ENCODE measurements at places on chromosomes 16 and 17. TPM values are rescaled to one million over a fixed set of nuclear protein-coding genes. Genes with fewer than 3 reads are reported as not detected.

DNA sequence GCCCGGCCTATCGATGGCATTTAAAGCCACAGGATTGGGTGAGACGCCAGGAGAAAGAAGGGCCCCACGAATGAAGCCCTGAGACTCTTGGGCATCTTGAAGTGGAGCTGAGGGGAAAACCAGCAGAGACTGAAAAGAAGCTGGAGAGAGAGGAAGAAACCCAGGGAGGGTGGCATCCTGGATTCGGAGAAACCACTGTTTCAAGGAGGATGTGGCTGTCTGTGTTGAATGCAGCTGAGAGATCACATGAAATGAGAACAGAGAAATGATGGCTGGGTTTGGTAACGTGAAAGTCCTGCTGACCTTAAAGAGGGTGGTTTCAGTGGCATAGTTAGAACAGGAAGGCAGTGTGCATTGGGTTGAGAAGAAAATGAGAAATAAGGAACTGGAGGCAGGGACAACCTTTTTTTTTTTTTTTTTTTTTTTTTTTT, 3.8 kb downstream of the TNFSF12 start:
- DNase-seq = no peak

DNA sequence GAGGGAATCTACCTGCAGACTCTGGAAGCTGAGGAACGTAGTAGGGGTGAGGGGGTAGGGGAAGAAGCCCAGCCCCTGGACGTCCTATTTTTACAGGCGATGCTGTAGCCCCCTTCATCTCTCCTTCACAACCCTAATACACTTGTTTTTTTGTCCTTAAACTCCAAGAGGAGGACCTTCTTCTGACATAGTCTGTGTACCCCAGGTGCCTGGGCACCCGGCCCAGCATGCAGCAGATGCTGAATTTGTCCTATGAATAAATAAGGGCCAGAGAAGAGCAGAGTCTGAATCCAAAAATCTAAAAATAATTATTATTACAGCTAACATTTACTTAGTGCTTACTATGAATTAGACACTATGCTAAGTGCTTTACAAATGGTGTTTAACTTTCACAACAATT, 5.1 kb downstream of the KIF18B start:
- no peak for DNase-seq

DNA sequence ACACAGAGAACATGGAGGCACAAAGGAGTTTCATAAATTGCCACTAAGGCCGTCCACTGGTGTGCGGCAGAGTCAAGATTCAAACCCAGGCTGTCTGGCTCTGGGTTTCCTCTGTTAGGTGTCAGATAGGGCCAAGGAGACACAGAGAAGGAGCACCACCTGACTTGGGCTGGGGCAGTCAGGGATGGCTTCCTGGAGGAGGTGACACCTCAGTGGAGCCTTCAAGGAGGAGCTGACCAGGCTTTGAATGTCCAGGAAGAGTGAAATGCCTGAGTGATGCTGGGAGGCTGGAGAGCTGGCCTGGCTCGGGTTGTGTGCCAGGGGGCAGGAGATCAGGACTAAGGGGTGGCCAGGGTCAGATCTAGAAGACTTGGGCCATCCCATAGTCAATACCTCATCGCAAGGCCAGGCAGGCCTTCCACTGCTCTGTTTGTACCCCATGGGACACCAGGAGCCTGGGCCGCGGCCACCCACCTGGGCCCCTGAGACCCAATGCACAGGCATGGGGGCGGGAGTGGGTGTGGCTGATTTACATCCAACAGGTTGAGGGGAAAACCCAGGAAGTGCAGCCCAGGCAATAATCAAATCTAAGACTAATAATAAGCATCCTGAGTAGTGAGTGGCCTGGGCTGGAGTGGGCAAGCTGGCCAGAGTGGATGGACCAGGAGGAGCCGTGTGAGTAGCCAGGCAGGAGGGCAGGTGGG, 73.7 kb downstream of the USP22 start:
- DNase-seq = no peak

- no peak for DNase-seq
These were observed 53.6 kb downstream of the LDHD start for GRCh38 chr16:75062976-75063346.

DNA sequence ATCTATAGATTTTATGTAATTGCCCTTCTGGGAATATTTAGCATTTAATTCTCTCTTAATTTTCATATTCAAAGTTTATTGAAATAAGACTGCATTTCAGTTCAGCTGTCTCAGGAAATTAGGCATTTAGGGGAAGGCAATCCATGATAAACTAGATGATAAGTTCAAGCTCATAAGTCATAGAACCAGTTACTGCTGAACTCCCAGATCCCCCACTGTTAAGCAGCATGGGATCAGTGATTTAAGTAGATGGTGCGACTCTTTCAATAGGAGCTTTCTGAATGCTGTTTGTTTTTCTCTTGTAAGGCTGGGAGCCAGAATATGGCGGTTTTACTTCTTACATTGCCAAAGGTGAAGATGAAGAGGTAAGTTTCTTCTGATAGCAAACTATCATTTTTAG, 23.8 kb downstream of the OGFOD1 start:
- no peak for DNase-seq

TBC1D28 gene
- not detected for polyA plus RNA-seq

HYDIN gene
- polyA plus RNA-seq = 17.9 TPM

BEAN1 gene
- polyA plus RNA-seq = 3.1 TPM

NPIPA8 gene
- 58.6 TPM for polyA plus RNA-seq

NLRC3 gene
- 2.6 TPM for polyA plus RNA-seq
